Psoas muscle (tissue), 8 donors: ENCODE measurements at places on chromosomes 12 and 14. TPM values are rescaled to one million over a fixed set of nuclear protein-coding genes. Genes with fewer than 3 reads are reported as not detected.

The RFLNA gene
- polyA plus RNA-seq, result 0.70 TPM

The EIF5 gene
- 163 TPM for polyA plus RNA-seq

The TMTC2 gene
- polyA plus RNA-seq, result 0.85 TPM

The SDR9C7 gene
- 0.22 TPM for polyA plus RNA-seq

The CLEC6A gene
- polyA plus RNA-seq, result not detected

The SOAT2 gene
- polyA plus RNA-seq, result 0.05 TPM

The IL22 gene
- polyA plus RNA-seq, result not detected

The MRPL52 gene
- 246 TPM for polyA plus RNA-seq

The NINJ2 gene
- 49.1 TPM for polyA plus RNA-seq

The OR6C6 gene
- polyA plus RNA-seq, result not detected

The SCN8A gene
- polyA plus RNA-seq, result 0.03 TPM

The CLEC4D gene
- polyA plus RNA-seq, result 0.09 TPM

DNA sequence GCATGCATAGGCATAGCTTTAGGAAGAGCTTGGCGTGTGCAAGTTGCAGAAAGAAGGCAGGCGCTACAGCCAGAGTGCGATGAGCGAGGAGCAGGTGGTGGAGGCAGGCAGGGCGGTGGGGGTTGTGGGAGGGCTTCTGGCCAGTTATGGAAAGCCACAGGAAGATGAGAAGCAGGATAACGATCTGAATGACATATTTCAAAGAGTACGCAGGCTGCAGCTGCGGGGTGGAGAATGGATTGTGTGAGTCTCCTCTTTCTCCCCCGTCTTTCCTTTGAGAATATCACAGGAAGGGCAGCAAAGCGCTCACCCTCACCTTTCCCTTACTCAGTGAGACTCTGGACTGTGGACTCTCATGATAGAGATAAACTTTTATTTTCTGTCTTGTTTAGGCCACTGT, 48.7 kb upstream of the PLXNC1 start:
- peak; percentile 25 for DNase-seq

DNA sequence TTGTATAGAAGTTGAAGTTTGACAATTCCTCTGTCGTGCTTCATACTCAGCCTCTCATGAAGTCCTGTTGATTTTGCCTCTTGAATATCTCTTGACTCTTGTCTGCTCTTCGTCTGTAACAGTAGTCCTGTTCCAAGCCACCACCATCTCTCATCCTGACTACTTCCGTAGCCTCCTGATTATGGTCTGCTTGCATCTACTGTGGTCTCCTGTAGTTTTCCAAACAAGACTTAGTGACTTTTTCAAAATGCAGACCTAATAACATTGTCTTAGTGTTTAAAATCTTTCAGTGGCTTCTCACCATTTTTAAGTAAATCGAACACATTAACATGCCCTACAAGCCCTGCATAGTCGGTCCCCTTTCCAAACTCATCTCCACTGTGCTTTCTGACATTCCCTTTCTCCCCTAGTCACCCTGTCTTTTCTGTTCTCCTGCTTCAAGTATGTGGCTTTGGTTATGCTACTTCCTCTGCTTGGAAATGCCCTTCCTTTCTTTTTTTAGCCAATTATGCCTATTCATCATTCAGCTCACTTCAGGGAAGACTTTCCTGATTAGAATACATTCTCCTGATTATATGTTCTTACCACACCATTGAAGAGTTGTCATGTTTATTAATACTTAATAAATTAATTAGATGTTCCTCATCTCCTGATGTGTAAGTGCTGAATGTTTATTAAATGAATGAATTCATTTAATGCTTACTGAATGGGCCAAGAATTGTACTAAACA, 2.0 kb downstream of the SCYL2 start:
- no peak for DNase-seq

DNA sequence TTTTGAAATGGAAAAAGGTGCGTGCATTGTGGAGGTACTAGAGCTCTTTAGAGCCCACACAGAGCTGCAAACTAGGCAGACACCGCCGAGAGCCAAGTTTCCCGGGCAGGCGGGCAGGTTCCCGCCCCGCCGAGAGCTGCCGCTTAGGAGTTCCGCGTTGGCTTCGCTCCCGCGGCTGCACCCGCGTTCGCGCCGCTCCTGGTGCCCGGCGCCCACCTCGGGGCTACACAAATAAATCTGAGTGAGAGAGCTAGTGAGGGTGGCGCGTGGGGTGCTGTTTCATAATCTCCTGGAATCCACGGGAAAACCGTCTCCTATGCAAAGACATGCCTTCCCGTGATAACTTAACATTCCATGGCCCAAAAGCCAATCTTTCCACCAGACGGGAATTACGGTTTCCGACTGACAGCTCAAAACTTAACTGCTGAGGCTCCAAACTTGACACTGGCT, 645 bp downstream of the KITLG start:
- DNase-seq, result peak; percentile 62

GRCh38 chr12:7555752-7556151, 52.2 kb upstream of the CD163 start:
- DNase-seq, result no peak

DNA sequence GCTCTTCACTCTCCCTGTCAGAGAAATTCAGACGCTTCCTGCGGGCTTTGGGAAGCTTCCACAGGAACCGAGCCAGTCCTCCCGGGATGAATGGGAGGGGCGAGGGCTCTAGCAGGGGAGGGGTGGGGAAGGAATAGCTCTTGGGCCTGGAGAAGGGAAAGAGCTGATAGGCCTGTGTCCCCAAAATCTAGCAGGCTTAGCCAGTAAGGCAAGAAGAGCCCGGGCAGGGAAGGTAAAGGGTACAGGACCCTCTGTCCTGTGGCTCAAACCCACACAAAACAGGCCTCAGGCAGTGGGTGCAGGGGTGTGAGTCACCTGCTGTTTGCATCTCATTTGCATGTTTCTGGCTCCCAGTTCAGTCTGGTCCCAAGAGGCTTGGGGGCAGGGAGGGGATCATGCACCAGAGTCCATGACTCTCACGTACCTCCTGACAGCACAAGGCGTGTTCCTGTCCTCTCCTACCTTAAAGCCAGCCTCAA, 8.7 kb upstream of the SMUG1 start:
- DNase-seq, result peak; percentile 89

DNA sequence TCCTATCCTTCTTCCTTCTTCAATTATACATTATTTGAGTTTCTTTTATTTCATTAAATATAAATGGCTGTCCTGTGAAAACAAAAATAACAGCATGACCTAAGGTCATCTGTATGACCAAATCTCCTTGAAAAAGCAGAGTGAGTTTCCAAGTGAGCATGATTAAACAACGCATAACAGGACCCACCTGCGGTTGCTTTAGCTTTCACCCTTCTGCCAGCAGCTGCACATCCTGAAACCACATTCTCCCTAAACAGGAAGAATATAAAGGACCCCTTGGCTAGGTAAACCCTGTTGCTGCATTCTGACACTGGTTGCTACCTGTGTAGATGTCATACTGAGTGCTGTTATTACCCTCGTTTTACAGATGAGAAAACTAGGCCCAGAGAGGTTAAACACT, 42.8 kb upstream of the CPM start:
- DNase-seq, result no peak

GRCh38 chr12:104463368-104463767, 6.6 kb downstream of the CHST11 start:
- no peak for DNase-seq

DNA sequence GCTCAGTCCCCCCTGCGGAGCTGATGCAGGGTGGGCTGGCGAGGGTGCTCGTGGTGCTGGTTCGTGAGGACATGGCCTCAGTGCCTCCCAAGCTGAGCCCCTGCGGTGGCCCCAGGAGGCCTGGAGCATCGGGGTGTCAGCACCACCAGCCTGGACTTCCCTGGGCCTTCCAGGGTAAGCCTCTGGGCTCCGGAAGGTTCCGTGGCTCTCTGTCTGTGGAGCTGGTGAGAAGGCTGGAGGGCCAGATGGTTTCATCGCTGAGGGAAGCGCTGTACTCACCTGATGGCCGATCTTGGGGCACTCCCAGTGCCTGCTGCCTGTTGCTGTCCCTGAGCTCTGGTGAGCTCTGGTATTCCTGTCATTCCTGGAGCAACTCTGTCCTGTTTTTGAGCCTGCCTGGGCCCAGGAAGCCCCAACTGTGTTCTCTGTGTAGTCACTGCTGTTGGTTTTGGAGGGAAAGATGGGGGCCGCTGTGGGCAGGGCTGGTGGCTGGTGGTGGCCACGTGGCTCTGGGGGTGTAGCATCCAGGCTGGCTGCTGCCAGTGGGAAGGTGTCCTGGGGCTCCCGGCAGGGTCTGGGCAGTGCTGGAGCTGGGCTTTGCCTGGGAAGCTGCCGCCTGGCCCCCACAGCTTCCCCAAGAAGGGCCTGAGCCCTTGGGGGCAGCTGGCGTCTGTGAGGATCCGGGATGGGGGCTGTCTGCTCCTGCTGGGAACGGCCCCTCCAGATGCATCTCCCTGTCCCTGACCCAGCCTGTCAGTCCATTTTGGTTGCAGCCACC, 18.3 kb downstream of the MTA1 start:
- no peak for DNase-seq

DNA sequence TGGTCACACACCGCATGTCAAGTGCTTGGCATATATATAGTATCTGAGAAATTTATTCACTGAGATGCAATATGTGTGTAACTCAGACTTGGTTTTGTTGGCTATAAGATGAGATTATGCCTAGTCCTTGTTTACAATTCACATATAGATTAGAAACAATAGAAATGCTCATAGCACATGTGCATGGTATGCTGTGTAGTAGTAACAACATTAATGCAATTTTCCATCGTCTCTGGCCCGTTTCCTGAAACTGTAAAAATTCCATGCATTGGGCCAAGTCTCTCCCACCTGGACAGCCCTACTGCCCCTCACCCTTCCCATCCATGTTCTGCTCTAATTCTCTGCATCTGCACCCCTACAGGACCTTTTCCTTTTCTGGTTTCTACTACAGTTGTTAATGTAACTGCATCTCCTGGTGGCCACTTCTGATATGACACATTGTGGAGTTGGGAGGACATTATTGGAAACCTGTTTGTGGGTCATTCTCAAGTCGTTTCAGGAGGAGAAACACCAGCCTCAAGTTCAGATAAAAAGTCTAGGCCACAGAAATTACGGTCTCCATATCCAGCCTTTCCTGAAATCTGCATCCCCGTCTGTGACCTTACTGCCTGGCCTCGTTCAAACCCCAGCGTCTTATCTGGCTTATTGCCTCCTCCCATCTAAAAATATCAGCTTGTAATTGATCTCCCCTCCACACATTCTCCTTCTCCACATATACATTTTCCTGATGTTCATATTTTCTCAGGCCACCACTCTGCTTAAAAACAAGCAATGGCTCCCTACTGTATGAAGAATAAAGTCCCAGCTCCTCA, 37.5 kb downstream of the EMP1 start:
- no peak for DNase-seq

DNA sequence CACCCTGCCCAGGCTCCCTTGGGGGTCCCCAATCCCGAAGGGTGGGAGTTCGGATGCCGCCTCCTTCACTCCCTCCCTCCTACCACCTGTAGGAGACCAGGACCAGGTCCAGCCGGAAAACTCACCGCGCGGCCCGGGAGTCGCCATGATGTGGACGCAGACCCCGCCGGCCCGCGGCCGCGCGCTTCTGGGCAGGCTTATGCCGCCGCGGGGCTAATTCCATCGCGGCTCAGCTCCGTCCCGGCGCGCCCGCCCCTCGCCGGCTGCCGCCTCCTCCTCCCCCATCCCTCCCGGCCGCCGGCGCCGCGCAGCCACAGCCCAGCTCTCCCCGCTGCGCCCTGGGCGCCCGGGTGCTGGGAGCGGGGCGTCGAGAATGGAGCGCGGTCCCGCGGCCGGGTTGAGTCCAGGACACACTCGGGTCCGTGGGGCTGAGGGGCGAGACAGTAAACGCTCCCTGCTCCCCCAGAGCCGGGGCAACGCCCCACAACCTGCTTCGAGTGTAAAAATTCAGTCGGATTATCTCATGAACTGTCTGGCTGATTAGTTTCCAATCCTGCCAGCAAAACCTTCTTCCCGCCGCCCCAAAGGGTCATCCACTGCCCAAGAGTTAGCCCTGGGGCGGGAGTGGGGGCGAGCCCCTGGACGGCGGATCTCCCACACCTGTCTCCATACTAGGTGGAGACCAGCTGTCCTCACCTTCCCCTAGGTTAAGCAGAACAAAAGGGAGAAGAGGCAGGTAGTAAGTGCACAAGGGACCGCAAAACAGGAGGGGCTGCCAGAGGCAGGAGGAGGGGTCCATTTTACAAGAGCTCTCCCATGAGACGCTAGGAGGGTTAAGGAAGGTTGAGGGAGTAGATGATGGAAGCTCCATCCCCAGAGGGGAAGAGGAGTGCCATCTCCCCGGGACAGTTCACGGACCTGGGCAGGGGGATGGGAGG, at the start of gene ANO2:
Gene ANO2 (minus strand): TSS at position 189 of the 938 bp plus-strand sequence. CDS start 42 bp downstream, at position 147.
- no peak for DNase-seq

GRCh38 chr14:20428010-20428365, 8.0 kb downstream of the KLHL33 start:
- no peak for DNase-seq

DNA sequence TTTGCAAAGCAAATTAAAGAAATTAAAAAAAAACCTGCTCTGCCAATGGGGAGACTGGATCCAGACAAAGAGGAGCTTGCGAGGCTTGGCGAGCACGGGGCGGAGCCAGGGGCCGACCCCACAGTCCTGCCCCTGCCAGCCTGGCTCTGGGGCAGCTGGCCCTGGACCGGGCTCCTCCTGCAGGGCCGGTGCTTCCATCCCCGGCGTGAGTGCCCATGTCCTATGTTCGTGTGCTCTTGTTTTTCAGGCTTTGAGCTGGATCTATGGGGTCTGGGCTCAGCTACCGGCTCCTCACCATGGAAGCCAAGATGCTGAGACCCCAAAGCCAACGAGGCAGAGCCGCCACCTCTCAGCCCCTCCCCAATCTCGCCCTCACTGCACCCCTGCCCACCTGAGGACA, 176.8 kb downstream of the KIF26A start:
- no peak for DNase-seq

GRCh38 chr12:115341442-115341841, 657.5 kb upstream of the TBX3 start:
- DNase-seq, result peak; percentile 84

DNA sequence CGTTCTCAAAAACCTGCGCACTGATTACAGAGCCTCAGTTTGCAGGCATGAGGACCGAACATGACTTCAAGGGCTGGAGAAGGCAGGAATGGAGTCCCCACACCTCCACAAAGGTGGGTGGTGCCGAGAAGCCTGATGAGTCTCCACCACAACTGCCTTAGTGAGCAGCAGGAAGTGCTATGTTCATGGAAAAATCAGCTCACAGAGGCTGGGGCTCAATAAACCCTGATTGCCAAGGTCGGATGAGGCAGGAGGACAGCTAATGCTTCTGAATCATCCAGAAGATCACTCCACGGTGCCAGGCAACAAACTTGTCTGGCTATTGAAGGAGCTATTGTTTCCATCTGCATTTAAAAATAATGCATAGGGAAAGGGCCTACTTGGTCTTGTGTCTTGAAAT, 31.1 kb downstream of the APPL2 start:
- DNase-seq, result no peak

DNA sequence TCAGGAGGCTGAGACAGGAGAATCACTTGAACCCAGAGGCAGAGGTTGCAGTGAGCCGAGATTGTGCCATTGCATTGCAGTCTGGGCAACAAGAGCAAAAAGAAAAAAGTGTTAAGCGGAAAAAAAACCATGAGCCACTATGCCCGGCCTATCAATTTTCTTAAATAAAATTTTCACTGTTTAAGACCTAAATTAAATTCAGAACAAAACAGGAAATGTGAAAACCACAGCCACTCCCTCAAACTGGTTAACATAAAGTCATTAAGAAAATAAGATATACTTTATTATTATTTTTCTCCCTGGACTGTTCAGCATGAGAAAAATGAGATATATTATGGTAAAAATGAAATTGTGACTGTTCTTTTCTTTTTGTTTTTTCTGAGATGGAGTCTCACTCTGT, 44.6 kb upstream of the GCH1 start:
- no peak for DNase-seq

GRCh38 chr14:27049701-27050100, 451.9 kb upstream of the NOVA1 start:
- no peak for DNase-seq

GRCh38 chr12:106436164-106436563, 78.6 kb downstream of the POLR3B start:
- DNase-seq, result no peak
